Stimulated activated naive CD8-positive, alpha-beta T cell treated with anti-CD3 and anti-CD28 coated beads, Interleukin-15, amount 100 ng/mL, for 72 hours (primary cell): ENCODE measurements at places on chromosomes 12 and 14.

DNA sequence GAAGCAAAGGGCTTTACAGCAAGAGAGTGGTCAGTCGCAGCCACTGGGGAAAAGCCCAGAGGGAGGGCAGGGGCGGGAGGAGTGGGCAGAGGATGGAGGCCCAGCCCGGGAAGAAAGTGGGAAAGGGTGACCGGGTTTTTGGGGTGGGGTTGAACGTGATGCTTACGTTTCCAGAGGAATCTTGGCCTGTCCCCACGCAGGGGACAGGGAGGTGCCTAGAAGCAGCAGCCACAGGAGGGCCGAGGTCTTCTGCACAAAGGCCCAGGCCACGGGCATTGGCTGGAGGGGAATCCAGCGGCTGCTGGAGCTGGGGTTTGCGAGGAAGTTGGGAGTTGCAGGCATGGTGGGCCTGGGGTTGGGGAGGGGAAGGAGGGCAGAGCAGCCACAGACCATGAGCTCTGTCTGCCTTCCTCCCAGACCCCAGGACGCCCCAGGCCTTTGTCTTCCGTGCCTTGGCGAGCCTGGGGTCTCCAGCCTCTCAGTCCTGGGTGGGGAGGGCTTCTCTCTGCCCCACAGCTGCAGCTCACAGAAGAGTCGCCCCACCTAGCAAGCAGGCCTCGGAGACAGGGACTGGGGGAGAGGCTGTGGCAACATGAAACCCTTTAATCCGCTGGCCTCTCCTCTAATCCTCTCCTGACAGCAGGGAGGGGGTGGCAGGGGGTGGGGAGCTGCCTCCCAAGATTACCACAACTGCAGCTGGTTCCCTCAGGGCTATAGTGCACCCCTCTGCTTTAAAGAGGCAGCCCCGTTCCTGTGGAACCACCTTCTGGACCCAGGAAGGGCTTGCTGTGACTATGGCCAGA, at the start of gene CACNA2D4:
Gene CACNA2D4 (minus strand): TSS at position 572 of the 803 bp plus-strand sequence. CDS start 179 bp downstream, at position 393.
- no peak for DNase-seq

GRCh38 chr14:89276424-89276975, 140.5 kb downstream of the FOXN3 start:
- DNase-seq = peak; percentile 82

GRCh38 chr14:63962906-63963305, 110.1 kb downstream of the SYNE2 start:
- no peak for DNase-seq

- DNase-seq = no peak
Measured at GRCh38 chr12:13022851-13023271, 21.3 kb upstream of the FAM234B start.

DNA sequence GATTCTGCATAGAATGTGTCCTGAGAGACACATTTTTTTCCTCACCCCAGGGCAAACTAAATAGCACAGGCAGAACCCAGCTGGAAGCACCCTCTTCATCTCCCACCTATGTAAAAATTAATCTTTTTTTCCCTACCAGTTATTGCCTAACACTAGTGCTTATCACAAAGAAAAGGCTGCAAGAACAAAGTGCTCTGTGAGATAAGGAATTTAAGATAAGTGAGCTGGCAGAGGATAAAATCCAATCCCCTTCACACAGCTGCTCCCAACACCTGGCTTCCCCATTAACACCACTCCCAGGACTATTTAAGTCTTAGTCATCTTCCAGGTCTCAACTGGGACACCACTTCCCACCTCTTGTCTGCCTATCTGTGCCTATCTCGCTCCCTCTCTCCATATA, 75.2 kb downstream of the TTC9 start:
- DNase-seq = no peak

GRCh38 chr12:116293687-116294453, 16.4 kb upstream of the MED13L start:
- DNase-seq = no peak

- no peak for DNase-seq
Measured at GRCh38 chr14:95662376-95663186, 23.6 kb upstream of the TCL1B start.

DNA sequence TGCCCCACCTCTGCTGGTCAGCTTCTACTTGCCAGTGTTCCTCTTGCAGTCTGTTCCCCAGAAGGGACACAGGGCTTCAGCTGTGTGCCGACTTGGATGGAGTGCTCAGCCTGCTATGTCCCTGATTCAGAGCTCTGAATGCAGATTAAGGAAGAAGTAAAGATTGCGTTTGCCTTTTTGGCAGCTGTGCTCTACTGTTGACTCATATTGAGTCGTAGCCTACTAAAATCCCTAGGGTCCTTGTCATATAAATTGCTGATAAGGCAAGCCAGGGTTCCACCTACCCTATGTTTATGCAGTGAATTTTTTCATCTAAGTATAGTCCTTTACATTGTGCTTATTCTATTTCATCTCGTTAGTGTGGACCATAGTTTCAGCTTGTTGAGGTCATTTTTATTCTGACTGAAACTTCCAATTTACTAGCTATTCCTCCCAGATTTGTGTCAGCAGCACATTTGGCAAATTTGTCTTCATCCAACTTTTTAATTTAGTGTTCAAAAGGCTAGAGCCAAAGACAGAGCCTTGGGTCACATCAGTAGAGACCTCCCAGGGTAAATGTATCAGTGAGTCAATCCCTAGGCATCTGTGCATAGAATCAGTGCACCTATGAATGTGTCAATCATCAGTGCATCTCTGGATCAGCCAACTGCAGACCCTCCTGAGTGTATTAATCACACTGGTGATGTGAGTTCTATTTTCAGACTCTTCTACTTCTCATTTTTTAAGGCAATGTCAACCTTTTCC, 31.9 kb downstream of the CACNA1C start:
- DNase-seq = no peak

DNA sequence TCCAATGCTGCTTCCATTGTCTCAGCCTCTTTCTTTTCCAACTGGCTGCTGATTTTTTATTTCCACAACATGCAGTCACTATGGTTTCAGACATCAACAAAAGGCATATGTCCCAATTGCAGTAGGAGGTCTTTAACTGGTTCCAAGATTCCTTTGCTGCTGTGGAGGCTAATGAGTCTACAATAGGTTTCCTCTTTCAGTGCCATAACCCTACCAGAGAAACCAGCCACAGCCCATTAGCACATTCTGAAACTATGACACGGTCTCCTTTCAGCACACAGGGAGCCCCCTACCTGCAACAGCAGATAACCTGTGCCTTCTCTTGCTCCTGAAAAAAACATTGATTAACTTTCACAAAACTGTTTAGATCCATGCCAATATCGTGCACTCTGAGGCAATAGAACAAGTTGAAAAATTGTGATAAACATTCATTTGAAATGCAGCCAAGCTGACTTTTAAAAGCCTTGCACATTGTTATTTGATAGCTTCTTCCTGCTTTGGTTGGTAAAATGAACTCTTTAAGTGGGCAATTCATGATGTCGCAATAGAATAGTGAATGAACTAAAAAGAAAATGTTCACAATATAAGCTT, 32.4 kb downstream of the PLEKHG7 start:
- DNase-seq = no peak

DNA sequence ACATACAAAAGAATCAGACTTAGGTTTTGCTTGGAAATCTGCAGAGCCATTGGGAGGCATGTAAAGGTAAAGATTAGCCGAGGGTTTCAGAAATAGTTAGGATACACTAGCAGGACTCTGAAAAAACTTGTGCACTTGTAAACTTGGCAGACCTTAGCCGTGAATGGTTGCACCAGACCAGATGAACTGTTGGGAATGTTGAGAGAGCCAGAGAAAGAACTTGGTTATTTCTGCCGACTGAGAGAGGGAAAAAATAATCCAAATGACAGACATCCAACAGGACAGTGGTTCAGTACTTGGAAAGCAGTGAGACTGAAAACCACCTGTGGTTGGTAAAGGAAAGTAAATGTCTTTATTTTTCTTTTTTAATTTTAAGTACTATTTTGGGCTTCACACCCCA, 222.5 kb upstream of the DDHD1 start:
- no peak for DNase-seq

DNA sequence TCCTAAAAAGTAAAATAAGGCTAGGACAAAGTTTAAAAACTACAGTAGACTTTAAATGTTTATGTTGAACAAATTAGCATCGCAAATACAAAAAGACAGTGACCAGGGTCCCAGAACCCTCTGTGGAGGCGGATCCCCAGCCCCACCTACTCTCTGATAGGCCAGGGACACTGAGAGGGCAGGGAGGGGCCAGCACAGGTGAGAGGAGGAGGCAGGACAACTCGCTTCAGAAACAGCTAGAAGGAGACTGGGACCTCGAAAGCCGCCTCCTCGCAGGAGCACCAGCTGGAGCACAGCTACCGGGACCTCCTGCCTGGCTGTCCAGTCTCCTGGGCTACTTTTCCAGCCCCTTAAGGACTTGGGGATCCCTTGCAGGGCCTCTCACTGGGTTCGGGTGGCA, 992 bp downstream of the DNAH10 start:
- no peak for DNase-seq

GRCh38 chr14:20970647-20970982, 15.3 kb downstream of the RNASE2 start:
- no peak for DNase-seq

DNA sequence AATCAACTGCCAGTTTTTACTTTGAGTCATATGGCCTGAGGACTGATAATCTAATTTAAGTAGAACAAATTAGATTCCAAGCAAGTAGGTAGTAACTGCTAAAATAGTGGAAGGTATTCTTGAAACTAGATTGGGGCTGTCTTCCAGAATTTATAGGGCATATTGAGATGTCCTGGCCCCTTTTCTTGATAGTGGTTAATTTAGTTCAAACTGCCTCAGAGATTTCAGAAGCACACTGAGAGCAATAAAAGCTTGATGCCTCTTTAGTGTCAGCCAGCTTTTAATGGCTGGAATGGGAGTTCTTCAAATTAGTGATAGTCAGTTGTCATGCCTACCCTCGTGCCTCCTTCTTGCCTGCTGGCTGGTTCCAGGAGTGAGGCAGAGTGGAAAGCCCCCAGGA, 120.5 kb downstream of the AKAP6 start:
- no peak for DNase-seq

DNA sequence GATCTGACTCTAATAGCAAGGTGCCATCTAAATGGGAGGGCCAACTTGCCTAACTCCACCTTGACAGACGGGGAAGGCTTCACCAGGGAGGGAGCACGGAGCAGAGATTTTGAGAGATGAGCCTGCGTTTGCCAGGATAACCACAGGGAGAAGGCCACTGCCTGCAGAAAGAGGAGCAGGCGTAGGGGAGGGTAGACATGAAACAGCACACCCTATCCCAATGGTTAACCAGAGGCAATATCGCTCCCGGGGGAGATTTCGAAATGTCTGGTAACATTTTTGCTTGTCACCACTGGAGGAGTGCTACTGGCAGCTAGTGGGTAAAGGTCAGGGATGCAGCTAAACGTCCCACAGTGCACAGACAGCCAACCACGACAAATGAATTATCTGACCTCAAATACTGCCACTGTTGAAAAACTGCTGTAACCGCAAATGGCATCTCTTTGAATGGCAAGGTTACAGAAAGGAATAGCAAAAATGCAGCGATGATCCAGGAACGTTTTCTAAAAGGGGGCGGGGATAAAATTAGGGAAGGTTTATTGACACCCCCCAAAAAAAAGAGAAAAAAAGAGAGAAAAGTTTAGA, 126.0 kb upstream of the ATF7IP start:
- DNase-seq = peak; percentile 40

- DNase-seq = peak; percentile 5
Measured at GRCh38 chr12:29147731-29148595, 1.1 kb upstream of the FAR2 start.

GRCh38 chr12:23843958-23844357, 105.5 kb downstream of the SOX5 start:
- no peak for DNase-seq

GRCh38 chr12:88736031-88736430, 155.8 kb upstream of the KITLG start:
- no peak for DNase-seq

- no peak for DNase-seq
Measured at GRCh38 chr12:30882706-30883105, 43.8 kb upstream of the TSPAN11 start.

- DNase-seq = no peak
Measured at GRCh38 chr12:46454981-46455380, 82.4 kb upstream of the SLC38A2 start.

GRCh38 chr14:105850853-105851581, 324.6 kb downstream of the TMEM121 start:
- no peak for DNase-seq

GRCh38 chr12:72677139-72677538, 405.0 kb downstream of the TRHDE start:
- DNase-seq = no peak

- DNase-seq = peak; percentile 84
Measured at GRCh38 chr14:75985618-75986438, at the start of gene IFT43. Gene IFT43 (plus strand): TSS chr14:75985763. CDS start chr14:75985787, 24 bp downstream.

DNA sequence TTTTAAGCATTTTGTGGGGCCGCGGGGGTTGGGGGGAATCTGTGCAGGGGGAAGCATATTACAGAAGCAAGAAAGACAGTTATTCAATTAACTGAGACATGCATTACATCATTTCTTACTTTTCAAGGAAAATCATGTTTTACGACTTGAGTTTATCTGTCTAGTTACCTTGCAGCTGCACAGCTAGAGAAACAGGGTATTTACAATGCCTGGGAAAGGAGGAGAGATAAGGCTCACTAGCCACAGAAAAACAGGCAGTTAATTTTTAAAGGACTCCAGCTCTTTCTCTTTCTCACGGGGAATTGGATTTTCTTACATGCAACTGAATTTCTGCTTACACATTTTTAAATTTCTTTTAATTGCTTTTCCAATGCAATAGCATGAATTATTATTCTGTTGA, 22.2 kb downstream of the FCF1 start:
- DNase-seq = no peak

- no peak for DNase-seq
Measured at GRCh38 chr12:103799857-103800771, 40.9 kb downstream of the NT5DC3 start.

GRCh38 chr12:20142956-20143355, 225.4 kb upstream of the PDE3A start:
- DNase-seq = no peak
